Uterus (tissue), 4 donors: ENCODE measurements at places on chromosomes 2 and 18. TPM values are rescaled to one million over a fixed set of nuclear protein-coding genes. Genes with fewer than 3 reads are reported as not detected.

DNA sequence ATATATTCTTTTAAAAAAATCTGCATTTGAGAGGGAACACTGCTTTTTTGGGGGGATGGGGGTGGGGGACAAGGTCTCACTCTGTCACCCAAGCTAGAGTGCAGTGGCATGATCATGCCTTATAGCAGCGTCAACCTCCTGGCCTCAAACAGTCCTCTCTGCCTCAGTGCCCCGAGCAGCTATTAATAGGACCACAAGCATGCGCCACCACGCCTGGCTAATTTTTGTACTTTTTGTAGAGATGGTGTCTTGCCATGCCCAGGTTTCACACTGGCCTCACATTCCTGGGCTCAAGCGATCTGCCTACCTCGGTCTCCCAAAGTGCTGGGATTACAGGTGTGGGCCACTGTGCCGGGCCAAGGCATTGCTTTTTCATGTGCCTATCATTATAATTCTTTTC, 154.2 kb downstream of the ATAD2B start:
- H3K27ac ChIP-seq: no peak overlapping the region
- no peaks in the 10 kb centered on the region for H3K27me3 ChIP-seq
- no peaks in the 10 kb centered on the region for H3K36me3 ChIP-seq
- no peaks in the 10 kb centered on the region for H3K4me1 ChIP-seq
- no peak for DNase-seq
- H3K4me3 ChIP-seq: no peak overlapping the region

GRCh38 chr18:50847192-50847591, 27.4 kb upstream of the MRO start:
- H3K36me3 ChIP-seq: no peaks in the 10 kb centered on the region
- no peak overlapping the region for H3K27ac ChIP-seq
- H3K4me1 ChIP-seq: no peaks in the 10 kb centered on the region
- no peak for DNase-seq
- H3K4me3 ChIP-seq: no peak overlapping the region

CFC1 gene
- 0.62 TPM for total RNA-seq

PLEKHM3 gene
- 20.5 TPM for total RNA-seq

GRCh38 chr2:237873421-237873831, 14.0 kb downstream of the RAMP1 start:
- DNase-seq: peak; percentile 49
- H3K4me3 ChIP-seq: no peak overlapping the region
- peak overlapping the region; percentile 100 for H3K27ac ChIP-seq

RAX gene
- total RNA-seq: not detected

RNF125 gene
- total RNA-seq: 3.2 TPM

GRCh38 chr2:136286423-136286822, 168.5 kb upstream of the CXCR4 start:
- H3K4me1 ChIP-seq: no peaks in the 10 kb centered on the region
- H3K27ac ChIP-seq: no peak overlapping the region
- no peak overlapping the region for H3K4me3 ChIP-seq
- H3K27me3 ChIP-seq: no peaks in the 10 kb centered on the region

- H3K27ac ChIP-seq: no peak overlapping the region
- H3K27me3 ChIP-seq: no peaks in the 10 kb centered on the region
- H3K4me1 ChIP-seq: no peaks in the 10 kb centered on the region
- no peak overlapping the region for H3K4me3 ChIP-seq
Measured at GRCh38 chr18:12774982-12775381, 72.1 kb downstream of the PSMG2 start.

GRCh38 chr2:42141687-42142546, 27.2 kb upstream of the EML4 start:
- peaks cover 8% of the 10 kb centered on the region for H3K4me1 ChIP-seq
- no peaks in the 10 kb centered on the region for H3K27me3 ChIP-seq
- H3K36me3 ChIP-seq: no peaks in the 10 kb centered on the region
- peak overlapping the region; percentile 83 for H3K27ac ChIP-seq

DNA sequence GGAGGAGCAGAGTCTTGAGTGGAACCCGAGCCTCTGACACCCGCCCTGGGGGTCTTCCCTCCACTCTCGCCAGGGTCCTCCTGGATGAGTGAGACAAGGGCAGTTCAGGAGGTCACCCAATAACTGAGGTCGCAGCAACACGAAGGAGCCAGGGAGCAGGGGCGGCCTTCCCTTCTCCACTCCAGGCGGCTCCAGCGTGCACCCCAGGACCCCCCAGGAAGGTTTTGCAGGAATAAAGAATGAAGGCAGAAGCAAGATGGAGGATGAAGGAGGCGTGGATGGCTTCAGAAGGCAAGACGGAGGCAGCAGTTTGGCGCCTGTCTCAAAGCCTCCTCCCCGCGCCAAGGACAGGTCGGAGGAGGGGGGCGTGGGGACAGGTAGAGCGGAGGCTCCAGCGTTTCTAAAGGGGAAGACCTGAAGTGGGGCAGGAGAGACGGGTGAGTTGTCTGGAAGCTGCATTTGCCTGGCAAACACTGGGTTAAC, 579 bp upstream of the ITM2C start:
- no peak for DNase-seq
- peak overlapping the region; percentile 84 for H3K4me3 ChIP-seq
- no peaks in the 10 kb centered on the region for H3K27me3 ChIP-seq
- H3K36me3 ChIP-seq: no peaks in the 10 kb centered on the region
- H3K27ac ChIP-seq: no peak overlapping the region

KIF1A gene
- total RNA-seq: 0.37 TPM

DNA sequence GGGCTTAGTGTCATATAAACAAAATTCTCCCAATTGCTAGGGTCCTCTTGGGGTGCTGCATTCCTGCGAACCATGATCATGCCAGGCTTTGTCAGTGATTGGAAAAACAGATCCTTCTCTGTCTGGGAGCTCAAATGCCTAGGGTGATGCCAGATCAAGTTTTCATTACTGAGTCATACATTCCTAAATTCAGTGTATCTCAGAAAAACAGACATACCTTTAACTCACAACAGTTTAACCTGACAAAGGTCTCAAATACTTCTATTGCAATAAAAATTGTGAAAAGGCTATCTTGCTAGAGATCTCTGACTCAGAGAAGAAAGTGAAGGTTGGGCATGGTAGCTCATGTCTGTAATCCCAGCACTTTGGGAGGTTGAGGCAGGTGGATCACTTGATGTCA, 86.9 kb downstream of the SH3YL1 start:
- DNase-seq: no peak
- peak overlapping the region; percentile 63 for H3K27ac ChIP-seq

GRCh38 chr18:45430041-45430440, 185.2 kb upstream of the SLC14A2 start:
- H3K4me1 ChIP-seq: no peaks in the 10 kb centered on the region
- H3K36me3 ChIP-seq: no peaks in the 10 kb centered on the region
- no peaks in the 10 kb centered on the region for H3K27me3 ChIP-seq
- DNase-seq: no peak
- no peak overlapping the region for H3K4me3 ChIP-seq

GRCh38 chr2:64784168-64785061, 130.7 kb upstream of the SERTAD2 start:
- no peaks in the 10 kb centered on the region for H3K36me3 ChIP-seq
- H3K27ac ChIP-seq: no peak overlapping the region
